ENCODE measurements at places on chromosomes 2 and 18. TPM values are rescaled to one million over a fixed set of nuclear protein-coding genes. Genes with fewer than 3 reads are reported as not detected.

Gene MAL
- 54.6 TPM for total RNA-seq

Gene ITGB6
- not detected for total RNA-seq

Gene SYT4
- not detected for total RNA-seq

DNA sequence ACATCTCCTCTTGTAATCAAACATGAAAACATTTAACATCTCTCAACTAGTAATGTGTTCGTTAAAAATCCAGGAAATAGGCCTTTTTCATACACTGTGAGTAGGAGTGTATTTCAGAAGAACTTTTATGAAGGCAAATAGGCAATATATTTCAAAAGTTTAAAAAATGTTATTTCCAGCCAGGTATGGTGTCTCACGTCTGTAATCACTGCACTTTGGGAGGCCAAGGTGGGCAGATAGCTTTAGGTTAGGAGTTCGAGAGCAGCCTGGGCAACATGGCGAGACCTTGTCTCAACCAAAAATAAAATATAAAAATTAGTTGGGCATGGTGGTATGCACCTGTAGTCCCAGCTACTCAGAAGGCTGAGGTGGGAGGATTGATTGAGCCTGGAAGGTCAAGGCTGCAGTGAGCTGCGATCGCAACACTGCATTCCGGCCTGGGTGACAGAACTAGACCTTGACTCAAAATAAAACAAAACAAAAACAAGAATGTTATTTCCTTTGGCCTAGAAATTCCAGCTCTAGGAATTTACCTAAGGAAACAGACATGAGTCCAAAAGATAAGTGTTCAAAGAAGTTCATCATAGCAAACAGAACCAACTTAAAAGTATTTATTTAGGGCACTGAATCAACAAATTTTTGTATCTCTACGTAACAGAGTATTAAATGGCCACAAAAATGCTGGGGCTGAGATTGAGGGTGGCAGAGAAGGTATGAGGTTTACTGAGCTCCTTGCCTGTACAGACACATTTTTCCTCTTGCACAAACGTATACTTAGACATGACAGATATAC lies 14.9 kb downstream of the RBKS start:
- no peak overlapping the region for H3K27ac ChIP-seq
- no peak overlapping the region for H3K4me3 ChIP-seq
- DNase-seq = no peak
- H3K27me3 ChIP-seq = no peaks in the 10 kb centered on the region
- H3K36me3 ChIP-seq = peaks cover 27% of the 10 kb centered on the region
- H3K4me1 ChIP-seq = peaks cover 2% of the 10 kb centered on the region

Gene C1D
- total RNA-seq = 24.1 TPM

GRCh38 chr2:85584857-85585780 lies 888 bp downstream of the VAMP5 start:
- DNase-seq = peak; percentile 56
- H3K27ac ChIP-seq = peak overlapping the region; percentile 93
- H3K36me3 ChIP-seq = peaks cover 21% of the 10 kb centered on the region
- peaks cover 44% of the 10 kb centered on the region for H3K4me1 ChIP-seq

DNA sequence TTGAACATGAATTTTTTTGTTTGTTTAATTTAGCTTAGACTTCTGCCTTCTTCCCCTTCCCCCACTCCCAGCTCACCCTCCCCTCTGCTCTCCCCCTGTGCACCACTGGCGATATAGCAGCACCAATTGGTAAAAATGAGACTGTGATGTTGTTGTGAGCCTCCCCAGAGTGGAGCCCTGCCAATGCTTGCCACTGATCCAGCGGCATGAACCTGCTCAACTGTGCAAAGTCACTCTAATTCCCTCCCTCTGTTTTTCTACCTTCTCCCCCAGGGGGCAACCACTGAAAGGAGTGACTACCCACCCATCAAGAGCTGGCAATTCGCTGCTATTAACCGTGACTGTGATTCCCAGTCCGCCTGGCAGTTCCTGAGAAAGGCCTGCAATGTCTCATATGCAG lies 30.2 kb downstream of the KLHL14 start:
- H3K4me3 ChIP-seq = no peak overlapping the region
- no peak for DNase-seq
- H3K4me1 ChIP-seq = no peaks in the 10 kb centered on the region
- peaks cover 3% of the 10 kb centered on the region for H3K27me3 ChIP-seq

Gene LOXL3
- 0.76 TPM for total RNA-seq

DNA sequence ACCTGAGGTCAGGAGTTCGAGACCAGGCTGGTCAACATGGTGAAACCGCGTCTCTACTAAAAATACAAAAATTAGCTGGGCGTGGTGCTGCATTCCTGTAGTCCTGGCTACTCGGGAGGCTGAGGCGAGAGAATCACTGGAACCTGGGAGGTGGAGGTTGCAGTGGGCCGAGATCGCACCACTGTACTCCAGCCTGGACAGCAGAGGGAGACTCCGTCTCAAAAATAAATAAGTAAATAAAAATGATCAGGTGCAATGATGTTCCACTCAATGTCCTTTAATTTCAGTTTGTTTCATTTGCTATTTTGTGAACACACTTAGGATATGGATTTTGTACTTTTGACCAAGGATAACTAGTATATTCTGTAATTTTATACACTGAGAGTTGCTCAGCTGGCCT lies 9.3 kb downstream of the HADHA start:
- no peak overlapping the region for H3K27ac ChIP-seq
- no peaks in the 10 kb centered on the region for H3K27me3 ChIP-seq
- peaks cover 39% of the 10 kb centered on the region for H3K36me3 ChIP-seq

DNA sequence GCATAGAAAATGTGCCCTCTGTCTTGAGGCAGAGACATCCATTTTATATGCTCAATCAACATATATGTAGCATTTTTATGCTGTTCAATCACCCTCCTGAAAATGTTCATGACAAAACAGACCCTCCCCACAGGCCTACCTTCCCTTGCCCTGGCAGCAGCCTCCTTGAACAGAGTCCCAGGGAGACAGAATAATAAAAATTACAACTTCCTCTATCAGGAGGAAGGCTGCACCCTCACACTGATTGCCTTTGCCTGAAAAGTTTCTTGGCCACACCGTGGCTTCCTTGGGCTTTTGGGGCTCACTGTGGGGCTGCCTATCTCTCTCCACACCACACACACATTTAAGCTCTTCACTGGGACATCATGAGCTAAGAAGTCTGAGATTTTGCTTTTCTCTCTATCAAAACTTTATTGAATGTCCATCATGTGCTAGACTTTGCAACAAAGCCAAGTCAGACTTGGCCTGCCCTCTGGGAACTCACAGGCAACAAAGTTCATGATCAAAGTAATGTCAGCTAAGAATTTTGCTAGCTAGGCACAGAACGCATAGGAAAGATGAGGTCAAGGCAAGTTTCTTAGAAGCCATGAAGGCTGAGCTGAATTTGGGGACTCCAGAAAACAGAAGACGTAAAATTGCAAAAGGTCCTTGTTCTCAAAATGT lies 101.6 kb downstream of the BCL2L11 start:
- H3K4me1 ChIP-seq = no peaks in the 10 kb centered on the region
- peak; percentile 33 for DNase-seq
- no peak overlapping the region for H3K27ac ChIP-seq
- H3K36me3 ChIP-seq = peaks cover 21% of the 10 kb centered on the region
- no peak overlapping the region for H3K4me3 ChIP-seq
- peaks cover 17% of the 10 kb centered on the region for H3K27me3 ChIP-seq

Gene GALNT14
- 0.42 TPM for total RNA-seq
